ENCODE measurements at places on chromosomes 3 and 15.

- no peak for DNase-seq
These were observed 164.5 kb downstream of the IGF1R start for GRCh38 chr15:98812716-98813446.

- no peak for DNase-seq
These were observed 368.7 kb upstream of the ARHGEF26 start for GRCh38 chr3:153752405-153753027.

- DNase-seq, result no peak
These were observed 585 bp downstream of the SLCO3A1 start for GRCh38 chr15:91853948-91854638.

DNA sequence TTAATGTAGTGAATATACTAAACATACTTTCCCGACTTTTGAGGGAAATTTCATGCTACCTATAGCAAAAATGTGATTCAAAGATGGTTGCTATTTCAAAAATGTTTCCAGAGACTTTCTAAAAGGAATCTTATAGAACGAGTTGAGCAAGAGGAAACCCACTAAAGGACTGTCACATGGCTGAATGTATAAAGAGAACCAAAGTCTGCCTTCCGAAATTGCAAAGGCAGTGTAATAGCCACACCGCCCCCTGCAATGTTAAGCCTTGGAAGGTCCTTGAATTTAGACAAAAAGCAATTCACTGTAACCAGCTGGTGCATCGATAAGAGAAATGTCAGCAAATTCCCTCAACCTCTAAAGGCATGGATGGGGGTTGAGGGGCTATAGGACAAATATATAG lies 142.8 kb downstream of the CHL1 start:
- DNase-seq, result no peak

DNA sequence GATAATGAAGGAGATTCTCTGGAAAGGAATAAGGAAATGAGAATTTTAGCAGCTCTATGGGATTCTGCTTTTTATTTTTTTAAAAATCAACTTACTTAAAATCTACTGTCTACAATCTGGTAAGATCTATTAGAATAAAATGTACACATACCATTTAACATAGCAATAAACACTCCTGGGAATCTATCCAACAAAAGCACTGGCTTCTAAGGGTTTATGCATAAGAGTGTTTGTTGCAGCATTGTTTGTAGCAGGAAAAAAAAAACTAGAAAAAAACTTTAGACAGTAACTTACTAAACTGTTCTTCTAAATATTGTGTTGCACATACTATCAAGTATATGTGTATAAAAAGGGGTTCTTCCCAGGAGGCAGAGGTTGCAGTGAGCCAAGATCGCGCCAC lies 15.7 kb upstream of the RBP1 start:
- DNase-seq, result no peak

GRCh38 chr3:134008630-134009156 lies 21.0 kb downstream of the SLCO2A1 start:
- no peak for DNase-seq
